HT-29 (cell line): ENCODE measurements at places on chromosomes 6 and 20. TPM values are rescaled to one million over a fixed set of nuclear protein-coding genes. Genes with fewer than 3 reads are reported as not detected.

Gene GPR63
- 0.13 TPM in 1 of 2 replicates, not detected in the other for total RNA-seq

Gene RIPPLY2
- not detected in 2 replicates for total RNA-seq

Gene RBPJL
- not detected in 2 replicates for total RNA-seq

Gene E2F1
- total RNA-seq: 86.2 and 98.9 TPM in 2 replicates

Gene STMND1
- not detected in 2 replicates for total RNA-seq

Gene HMGCLL1
- not detected in 2 replicates for total RNA-seq

Gene TRIM31
- 112 and 119 TPM in 2 replicates for total RNA-seq

Gene CALHM4
- total RNA-seq: not detected in 2 replicates

GRCh38 chr6:109788687-109789086, 97.6 kb downstream of the FIG4 start:
- no peak for DNase-seq

- DNase-seq: peak; percentile 11
These were observed 25.2 kb downstream of the TRAM2 start for GRCh38 chr6:52551483-52552277.

DNA sequence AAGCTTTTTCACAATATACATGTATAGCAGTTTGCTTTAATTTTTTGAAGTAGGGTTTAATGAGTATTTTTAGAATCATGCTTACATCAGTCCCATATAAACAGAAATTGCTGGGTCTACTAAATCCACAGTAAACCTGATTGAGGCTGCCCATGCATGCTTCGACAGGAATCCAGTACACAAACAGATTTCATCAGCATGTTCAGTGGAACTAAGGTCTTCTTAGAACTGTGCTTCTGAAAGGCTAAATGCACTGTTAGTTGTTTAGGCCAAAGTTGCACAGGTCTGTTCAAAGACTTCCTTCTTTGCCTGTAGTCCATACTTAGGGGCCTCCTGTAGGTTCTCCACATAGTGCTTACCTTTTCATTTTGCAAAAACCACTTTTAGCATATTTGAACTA, 42.5 kb upstream of the THBS2 start:
- no peak for DNase-seq

GRCh38 chr6:68339488-68340131, 295.5 kb upstream of the ADGRB3 start:
- no peak for DNase-seq

DNA sequence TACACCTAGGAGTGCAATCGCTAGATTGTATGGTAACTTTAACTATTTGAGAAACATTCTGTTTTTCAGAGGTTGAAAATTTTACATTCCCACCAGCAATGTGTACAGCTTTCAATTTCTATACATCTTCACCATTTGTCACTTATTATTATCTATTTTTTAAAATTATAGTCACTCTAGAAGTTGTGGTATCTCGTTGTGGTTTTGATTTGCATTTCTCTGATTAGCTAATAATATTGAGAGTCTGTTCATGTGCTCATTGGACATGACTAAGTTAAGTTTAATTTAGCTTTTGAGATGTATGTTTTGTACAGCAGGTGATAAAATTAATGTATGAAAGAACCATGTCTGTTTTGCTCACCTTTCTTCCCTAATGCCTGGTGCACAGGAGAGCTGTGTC, 34.8 kb upstream of the PLCB1 start:
- no peak for DNase-seq

DNA sequence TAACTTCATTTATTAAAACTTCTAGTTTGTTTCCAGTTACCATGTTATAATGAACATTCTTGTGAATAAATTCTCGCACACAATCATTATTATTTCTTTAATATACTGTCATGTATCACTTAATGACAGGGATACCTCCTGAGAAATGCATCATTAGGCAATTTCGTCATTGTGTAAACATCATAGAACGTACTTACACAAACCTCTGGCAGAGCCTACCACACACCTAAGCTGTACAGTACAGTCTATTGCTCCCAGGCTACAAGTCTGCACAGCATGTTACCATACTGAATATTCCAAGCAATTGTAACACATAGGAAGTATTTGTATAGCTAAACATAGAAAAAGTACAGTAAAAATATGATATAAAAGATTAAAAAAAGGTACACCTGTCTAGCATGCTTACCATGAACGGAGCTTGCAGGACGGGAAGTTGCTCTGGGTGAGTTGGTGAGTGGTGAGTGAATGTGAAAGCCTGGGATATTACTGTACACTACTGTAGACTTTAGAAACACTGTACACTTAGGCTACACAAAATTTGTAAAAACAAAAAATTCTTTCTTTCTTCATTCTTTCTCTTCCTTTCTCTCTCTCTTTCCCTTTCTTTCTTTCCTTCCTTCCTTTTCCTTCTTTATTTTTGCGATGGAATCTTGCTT, 268.2 kb upstream of the SOX4 start:
- peak; percentile 33 for DNase-seq

GRCh38 chr6:45163952-45164766, 164.0 kb upstream of the RUNX2 start:
- DNase-seq: no peak

DNA sequence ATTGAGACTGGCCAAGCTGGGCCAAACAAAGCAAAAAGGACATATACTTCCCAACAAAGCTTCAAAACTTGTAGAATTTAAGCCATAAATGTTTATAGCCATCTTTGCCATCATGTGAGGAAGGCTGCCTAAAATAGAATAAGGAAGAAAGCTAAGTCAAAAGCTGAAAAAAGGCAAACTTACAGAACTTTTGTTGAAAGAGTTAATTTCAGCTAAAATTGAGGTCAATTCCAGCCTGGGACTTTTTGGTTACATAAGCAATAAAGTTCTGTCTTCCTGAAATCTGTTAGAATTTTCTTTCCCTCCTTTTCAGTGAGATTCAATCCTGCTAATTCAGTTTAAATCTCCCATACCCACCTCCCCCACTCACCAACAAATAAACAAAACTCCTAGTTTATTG, 227.9 kb upstream of the MARCKS start:
- DNase-seq: no peak

DNA sequence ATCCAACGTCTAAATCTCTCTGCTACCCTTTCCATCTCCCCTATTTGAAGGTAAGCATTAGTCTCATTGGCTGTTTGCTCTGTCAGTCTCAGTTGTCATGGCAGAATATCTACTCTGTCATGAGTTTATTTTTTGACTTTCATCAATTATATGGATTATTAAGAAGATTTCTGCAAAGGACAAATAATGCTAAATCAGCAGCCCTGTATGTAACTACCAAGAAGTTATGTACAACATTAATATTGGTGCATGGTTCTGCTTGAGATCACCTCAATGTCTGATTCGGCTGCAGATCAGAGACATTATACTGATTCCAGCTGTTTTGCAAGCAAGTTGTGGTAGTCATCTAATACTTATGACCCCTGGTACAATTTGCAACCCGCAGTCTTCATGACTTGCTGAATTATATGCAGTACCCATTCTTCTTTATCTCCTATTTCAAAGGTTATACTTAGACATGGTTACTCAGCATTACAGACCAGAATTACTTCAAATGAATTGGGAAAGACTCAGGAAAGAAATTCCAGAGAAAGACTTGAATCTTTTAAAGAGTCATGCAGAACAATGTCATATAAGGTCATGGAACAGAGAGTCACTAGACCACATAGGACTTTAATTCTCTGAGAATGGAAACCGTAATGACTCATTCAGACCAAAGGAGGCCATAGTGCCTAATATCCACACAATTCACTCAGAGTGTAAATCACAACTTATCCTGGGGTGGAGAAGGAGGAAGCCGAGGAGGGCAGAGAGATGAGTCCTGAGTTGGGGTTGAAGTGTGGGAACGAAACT, 201.4 kb downstream of the IBTK start:
- DNase-seq: no peak

DNA sequence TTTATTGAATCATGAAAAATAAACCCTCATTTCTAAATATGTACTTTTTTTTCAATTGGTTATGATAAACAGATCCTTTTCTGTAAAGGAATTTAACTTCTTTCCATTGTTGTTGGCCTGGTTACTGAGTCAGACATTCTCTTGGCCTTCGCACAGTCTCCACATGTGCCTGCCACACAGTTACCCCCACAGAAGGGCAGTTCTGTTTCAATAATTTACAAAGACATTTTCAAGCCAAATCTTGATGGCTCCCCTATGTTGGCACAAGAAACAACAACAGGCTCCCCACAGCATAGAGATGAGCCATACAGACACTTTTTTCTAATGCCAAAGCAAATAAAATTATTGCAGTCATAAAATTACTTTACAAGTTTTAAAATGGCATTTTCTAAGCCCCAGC, 55.6 kb upstream of the BEND6 start:
- DNase-seq: no peak

- DNase-seq: no peak
These were observed 250.1 kb upstream of the ZFP64 start for GRCh38 chr20:52441710-52442109.

GRCh38 chr6:160162030-160162566, 40.5 kb downstream of the SLC22A1 start:
- DNase-seq: no peak

GRCh38 chr20:42270539-42270938, 652.4 kb upstream of the CHD6 start:
- no peak for DNase-seq

GRCh38 chr6:122749451-122750050, 30.0 kb upstream of the FABP7 start:
- no peak for DNase-seq

DNA sequence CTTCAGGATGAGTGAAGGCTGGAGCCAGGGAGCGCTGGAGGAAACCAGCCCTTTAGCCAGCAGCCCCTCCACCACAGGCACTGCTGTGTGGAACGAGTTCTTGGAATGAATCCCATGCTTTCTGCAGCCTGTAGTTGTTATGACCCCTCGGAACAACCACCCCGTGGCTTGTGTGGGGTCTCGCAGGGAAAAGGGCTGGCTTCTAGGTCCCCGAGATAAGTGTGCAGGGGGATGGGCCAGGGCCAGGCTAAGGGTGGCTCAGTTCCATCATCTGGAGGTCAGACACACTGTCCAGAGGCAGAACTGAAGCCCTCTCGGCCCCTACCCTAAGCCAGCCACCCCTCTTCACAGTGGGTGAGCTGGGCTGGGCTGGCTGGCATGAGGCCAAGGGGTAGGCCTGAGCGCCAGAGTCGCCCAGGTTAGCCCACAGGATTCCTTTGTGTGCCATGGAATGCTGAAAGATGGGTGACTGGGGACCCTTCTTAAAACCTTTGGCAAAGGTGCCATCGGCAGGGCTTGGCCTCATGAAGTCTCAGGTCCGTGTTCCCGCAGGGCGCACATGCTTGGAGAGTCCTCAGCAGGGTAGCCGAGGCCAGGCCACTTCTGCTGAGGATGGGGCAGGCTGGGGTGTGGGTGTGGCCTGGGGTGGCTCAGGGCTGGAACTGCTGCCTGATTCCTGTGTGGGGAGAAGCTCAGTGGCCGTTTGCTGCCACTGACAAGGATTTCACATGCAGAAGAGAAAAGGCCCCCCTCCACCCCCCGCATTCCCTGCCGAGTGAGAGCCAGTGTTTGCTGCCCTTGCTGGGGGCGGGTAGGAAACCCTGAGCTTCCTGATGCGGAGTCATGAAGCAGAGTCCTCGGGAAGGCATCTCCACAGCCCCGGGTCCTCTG, 24.6 kb downstream of the SPATA2 start:
- DNase-seq: peak; percentile 15

- DNase-seq: no peak
These were observed 45.1 kb downstream of the SRC start for GRCh38 chr20:37390891-37391525.

DNA sequence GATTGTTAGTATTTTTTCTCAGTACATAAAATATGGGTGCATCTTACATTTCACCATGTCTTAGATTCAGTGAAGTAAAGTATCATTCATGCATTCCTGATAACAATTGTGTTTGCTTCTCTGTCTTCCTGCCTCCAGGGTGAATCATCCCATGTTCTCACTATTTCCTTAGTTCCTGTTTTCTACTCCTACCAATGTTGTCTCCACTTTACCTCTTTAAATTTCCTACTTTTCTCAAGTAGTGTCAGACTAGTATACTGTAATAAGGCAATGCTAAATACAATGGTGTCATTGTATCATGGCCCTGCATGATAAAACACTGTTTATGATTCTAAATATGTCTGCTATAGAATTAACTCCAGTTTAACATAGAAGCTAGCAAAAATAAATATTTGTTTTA, 37.4 kb upstream of the GABRR1 start:
- no peak for DNase-seq

- no peak for DNase-seq
These were observed 309.3 kb upstream of the SUPT3H start for GRCh38 chr6:45686841-45687569.

DNA sequence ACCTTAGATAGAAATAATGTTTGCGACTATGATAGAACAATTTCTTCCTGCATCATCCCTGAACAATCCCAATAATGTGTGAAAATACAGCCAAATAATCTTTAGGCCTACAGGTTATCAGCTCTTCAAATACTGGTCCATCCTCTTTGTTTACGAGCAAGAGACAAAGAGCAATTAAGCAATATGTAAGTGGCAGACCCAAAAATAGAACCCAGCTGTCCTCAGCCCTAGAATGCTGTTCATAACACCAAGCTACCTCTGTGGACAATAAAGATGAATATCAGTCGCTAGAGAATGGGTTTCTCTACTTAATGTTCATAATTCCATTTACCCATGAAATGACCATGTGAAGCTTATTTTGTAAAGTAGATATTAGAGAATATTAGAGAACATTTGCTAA, 28.4 kb upstream of the OSTM1 start:
- DNase-seq: no peak

DNA sequence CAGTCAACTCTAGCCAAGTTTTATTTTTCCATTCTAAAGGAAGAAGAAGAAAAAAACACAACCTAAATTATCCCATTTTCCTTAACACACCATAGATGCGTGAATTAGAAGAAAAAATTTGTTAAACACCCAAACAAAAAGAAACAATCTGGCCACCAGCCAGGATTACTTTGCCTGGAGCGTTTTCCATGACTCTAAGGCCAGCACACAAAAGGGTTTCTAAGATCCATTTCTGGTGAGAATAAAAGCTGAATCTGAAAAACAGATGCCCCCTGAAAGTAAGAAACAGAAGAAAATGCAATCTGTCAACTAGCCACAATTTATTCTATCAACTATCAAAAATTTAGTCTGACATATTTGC, 267.2 kb upstream of the SULF2 start:
- DNase-seq: no peak

DNA sequence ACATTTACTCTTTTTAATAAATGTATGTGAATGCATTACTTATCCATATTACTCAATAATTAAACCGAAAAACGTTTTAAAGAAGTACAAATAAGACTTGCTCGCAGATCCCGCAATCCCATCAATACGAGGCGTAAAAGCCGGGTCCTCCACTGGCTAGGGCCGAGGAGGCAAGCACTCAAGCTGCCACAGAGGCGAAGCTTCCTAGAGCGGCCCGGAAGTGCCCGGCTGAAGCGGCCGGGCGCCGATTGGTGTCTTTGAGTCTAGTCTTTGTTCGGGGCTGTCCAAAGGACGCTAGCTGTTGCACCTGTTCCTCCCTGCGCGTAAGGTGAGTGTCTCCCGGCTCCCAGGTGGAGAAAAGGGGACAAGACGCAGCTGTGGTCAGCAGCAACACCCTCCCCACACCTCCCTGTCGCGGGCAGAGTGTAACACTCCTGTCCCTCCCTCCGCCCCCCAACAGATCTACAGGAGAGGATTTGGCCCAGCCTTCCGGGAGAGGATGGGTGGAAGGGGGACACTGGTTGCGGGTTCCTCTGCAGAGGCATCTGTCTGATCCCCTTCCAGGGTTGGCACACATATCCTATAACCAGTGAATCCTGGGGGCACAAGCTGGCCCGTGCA, at the start of gene ZSCAN16:
TSS of gene ZSCAN16 (plus strand) at position 260 of the 621 bp plus-strand sequence. CDS start 835 bp downstream, outside the sequence.
- peak; percentile 95 for DNase-seq
